Spinal cord (tissue), 10 donors: ENCODE measurements at places on chromosomes 2 and 18. TPM values are rescaled to one million over a fixed set of nuclear protein-coding genes. Genes with fewer than 3 reads are reported as not detected.

The SULT1C4 gene
- 36.7 TPM for total RNA-seq

GRCh38 chr2:187825108-187825507 lies 270.9 kb upstream of the TFPI start:
- DNase-seq, result no peak

- no peak for DNase-seq
Observed at GRCh38 chr18:76988031-76988826, 144.4 kb downstream of the MBP start.

DNA sequence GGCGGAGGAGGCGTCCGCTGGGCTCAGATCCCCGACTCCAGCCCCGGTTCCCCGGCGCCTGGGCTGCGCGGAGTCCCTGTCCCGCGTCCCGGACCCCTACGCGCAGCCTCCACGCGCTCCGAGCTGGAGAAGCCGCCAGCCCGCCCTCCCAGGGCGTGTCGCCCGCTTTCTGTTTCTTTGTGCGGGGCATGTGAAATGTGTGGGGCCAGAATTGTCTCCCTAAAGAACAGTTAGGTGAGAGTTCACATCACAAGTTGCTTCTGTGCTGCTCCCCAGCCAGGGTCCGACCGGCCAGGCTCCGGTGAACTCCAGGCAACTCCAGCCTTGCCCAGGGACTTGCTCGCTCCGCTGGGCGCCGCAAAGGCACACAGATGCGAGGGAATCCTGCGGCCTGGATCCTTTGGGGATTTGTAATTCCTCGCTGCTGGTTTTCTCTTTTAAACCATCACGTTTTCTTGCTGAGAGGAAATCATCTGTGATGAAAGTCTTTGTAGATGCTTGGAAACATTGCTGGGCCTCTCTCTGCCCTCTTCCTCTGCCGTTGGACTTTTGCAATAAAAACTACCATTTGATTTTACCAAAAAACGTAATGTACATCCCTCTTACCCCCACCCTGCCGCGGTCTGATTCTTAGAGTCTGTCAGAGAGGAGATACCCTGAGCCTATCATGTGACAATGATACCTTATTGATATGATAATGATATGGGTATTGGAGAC lies 631 bp downstream of the GYPC start:
- no peak for DNase-seq

DNA sequence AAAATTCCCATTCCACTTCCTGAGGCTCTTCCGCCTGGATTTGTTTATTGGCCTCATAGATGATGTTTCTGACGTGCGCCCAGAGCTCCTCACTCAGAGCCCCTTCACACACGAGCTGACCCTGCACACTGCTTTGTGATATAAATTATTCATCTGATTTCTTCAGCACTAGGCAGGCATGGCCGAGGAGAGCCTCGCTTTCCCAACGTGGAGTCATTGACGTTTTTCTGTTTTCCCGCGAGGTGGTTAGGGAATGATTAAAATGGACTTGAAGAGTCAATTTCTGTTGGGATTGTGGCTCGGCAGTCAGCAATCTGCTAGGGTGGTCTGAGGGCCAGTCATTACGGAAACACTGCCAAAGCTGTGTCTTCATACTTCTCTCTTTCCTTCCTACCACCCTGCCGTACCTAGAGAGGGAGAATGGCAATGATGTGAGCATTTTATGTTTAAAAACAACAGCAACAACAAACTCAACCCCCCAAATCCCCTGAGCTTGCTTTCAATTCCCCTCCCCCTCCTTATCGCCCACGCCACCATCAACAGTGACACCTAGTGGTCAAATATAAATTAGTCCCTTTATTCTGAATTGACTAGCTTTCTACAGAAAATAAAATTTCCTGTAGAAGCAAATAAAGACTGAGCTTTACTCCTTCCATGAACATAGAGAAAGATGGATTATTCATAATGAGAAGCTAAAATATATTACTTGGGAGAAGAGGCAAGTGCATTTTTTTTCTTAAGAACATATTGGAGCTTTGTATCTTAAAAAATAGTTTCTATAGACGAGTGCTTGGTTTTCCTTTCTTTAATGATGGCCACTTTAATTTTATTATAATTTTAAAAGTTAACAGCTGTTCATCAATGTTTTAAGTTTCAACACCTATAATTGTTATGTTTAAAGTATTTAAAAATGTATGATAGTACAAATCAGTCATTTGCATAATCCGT lies 285.1 kb downstream of the MTX2 start:
- DNase-seq, result peak; percentile 75

- no peak for DNase-seq
Observed at GRCh38 chr18:47898696-47899095, 31.8 kb downstream of the SMAD2 start.

DNA sequence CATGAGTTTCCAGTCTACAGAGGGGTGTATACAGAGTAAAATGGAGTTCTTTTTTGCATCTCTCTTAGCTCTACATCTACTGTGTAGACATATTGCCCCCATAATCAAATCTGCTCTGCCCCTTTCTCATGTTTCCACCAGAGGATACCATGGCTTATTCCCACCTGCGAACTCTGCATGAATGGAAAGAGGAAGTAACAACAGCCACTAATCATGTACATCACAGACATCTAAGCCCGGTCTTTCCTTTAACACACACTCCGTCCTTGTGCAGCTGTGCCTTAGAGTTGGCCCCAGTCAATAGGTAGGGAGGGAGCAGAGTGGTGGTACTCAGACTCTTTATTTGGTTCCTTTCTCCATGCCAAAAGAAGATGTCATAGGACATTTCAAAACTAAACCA lies 147.3 kb upstream of the NRP2 start:
- DNase-seq, result no peak

DNA sequence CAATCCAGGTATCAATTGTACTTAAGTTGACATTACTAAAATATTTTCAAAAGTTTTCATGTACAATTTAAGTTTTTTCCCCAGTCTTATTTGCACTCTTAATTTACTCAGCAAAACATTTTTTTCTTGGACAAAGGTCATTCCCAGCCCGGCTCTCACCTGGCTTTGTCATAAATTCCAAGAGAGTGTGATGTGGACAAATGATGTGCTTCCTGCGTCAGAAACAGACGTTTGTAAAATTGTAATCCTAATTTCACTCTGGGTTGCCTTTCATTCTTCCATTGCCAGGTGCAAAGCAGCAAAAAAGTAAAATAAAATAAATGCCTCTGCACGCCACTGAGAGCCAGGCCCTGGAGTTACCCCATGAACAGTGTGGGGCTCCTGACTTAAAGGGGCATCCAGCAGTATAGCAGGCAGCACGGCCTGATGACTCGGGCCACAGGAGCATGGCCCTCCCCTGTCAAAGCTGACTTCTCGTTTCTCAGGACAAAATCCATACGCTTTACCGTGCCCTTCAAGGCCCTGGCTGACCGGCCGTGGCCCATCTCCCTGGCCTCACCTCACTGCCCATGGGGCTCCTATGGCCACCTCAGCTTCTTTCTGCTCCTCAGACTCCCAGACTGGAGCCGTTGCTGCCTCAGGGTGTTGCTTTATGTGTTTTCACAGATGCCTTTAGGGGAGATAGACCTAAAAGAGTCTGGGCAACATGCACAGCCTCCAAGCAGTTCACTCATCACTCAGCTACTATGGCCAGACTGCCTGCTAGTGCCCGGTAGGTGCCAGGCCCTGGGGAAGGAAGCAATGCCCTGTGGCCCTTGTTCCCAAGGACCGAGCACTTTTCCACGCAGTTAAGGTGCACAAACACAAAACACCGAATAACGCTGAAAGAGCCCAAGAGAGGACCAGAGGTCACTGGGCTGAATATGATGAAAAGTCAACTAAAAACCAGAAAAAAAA lies 7.6 kb upstream of the TMEM185B start:
- DNase-seq, result no peak

DNA sequence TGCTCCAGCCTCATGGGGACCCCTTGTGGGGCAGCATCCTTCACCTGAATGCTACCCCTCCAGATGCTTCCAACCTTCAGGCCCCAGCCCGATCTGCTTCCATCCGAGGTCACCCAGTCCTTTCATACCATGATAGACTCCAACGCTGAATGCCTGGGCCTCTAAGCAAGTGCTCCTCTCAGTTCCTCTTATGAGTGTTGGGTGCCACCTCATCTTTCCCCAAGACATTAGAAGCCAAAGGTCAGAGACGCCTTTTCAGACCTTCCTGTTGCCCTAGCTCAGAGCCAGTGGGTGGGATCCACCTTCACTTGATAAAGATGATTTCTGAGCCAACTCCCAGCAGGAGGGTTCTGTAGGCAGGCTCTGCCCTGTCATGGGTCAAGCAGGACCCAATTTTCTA lies 174.5 kb upstream of the MGAT5 start:
- no peak for DNase-seq

The CHRND gene
- total RNA-seq, result 0.17 TPM

DNA sequence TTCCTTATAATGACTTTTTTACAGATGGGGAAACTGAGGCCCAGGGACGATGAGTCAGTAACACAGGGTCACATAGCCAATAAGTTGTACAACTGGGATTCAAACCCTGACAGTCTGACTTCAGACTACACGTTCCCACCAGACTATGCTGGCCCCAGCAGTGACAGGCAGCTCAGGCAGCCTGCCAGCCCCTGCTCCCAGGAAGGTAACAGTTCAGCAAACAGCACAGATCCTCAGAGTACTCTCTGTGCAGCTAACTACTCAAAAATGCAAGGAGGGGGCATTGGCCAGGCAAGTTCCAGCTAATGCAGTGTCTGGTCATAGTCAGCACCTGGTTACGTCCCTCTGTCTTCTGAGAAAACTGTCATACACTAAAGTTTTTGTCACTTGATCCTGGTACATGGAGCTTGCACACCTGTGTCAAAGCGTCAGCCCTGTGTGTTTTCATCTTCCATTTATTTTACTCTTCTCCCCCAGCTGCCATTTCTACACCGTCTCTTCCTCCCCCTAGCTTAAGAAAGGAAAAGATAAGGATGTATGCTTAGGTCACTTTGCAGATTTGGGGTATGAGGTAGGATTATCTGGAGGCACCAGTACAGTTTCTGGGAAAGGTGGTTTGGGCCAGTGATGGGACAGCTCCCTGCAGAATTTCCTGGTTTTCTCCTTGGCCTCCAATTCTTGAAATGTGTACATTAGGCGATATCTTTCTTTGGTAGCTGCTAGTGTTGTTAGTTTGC lies 4.5 kb downstream of the SMARCAL1 start:
- no peak for DNase-seq

The NRP2 gene
- total RNA-seq, result 66.8 TPM

The GNAL gene
- 30.2 TPM for total RNA-seq

GRCh38 chr2:72131916-72132841 lies 15.5 kb downstream of the CYP26B1 start:
- no peak for DNase-seq

The COL6A3 gene
- total RNA-seq, result 429 TPM

The LOXHD1 gene
- total RNA-seq, result 0.22 TPM

The MAP3K19 gene
- 6.9 TPM for total RNA-seq

The METTL21A gene
- total RNA-seq, result 25.7 TPM
